ENCODE measurements at places on chromosomes 13 and 19.
A peak's percentile ranks its signal among the peaks of the same experiment; 100 is the strongest.

DNA sequence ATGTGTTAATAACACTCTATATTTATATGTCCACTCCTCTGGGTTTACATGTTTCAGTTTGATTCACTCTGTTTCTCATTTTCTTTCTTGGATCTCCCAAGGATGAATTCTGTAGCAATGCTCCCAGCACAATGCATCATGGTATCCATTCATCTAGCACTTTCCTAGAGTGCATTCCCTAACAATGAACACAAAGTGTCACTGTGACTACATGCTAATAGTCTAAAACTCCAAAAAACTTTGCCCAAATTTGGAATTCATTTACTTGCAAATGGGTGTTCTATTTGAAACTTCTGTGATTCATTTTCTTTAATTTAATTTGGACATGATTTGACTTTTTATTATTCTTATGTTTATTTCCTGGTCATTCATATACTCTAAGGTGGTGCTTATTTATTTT is 286.3 kb downstream of the POU4F1 start:
- no peak for DNase-seq

GRCh38 chr13:40024204-40024966 is 368.9 kb downstream of the COG6 start:
- no peak for DNase-seq

- peak; percentile 2 for DNase-seq
Measured at GRCh38 chr13:47039106-47039505, 142.3 kb upstream of the HTR2A start.

DNA sequence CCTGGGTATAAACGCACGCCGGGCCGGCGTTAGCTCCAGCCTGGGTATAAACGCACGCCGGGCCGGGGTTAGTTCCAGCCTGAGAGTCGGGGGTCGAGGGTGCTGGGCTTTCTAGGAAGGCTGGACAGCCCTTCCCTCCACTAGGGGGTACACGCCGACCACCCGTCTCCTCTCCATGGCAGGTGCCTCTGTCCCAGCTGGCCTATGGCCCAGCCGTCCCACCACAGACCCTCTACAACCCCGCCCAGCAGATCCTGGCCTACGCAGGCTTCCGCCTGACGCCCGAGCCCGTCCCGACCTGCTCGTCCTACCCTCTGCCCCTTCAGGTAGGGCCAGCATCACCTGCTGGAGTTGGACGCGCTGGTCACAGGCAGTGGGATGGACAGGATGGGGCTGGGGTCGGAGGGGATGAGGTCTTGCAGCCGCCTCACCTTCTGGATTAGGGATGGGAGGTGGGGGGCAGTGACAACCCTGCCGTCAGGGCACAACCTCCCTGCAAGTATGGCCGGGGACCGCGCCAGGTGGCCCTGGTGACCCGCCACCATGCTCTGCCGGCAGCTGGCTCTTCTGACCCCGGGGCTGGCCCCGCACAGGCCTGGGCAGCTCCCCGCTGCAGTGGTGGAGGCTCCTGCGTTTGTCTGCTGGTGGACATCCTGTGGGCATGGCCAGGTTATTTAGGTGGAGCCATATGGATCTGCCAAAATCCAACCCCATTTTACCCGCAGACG is 45.8 kb downstream of the TMEM255B start:
- DNase-seq: no peak

DNA sequence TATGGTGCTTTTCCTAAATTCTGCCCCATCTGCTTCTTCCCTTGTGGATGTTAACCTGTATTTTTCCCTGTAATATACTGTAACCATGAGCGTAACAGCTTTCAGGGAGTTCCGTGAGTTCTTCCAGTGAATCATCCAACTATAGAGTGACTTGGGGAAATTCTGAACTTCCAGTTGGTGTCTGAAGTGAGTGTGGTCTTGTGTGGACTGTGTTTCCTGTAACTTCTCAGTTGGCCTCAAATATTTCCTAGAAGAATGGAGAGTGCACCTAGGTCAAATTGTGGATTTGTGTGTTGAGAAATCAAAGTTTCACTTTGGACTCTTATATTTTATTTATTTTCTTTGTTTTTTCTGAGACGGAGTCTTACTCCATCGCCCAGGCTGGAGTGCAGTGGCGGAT is 11.0 kb upstream of the ZNF766 start:
- DNase-seq: no peak

GRCh38 chr19:10226376-10227025 is 4.6 kb downstream of the S1PR2 start:
- no peak for DNase-seq

DNA sequence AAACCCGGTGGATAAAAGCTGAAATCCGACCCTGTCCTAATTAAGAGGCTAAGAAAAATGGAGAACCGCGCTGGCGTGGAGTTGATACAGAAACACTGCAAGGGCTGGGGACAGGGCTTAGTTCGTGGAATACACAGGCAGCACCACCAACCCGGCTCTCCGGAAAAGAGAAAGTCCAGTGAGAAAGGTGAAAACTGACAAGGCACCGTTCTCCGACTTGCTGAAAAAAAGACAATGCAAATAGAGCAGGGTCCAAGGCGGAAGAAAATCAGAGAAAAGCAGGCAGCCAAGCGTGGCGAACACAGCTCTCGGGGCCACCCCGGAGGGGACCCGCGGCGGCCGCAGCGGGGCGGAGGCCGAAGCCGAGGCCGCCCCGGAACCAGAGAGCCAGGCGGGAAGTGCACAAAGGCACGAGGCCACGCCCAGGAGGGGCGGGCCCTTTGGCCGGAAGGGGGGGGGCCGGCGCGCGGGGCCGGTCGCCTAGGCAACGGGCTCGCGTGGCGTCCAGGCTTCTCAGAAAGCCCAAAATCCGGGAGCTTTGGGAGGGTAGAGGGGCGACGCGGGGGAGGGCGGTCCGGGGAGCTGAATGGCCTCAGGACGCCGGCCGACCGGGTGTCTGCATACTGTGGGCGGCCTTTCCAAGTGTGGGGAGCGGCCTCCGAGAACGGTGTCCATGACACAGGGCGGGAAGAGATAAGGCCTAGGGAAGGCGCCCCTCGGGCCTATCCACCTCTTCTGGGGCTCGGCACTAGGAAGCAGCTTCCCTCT is 1.2 kb upstream of the ING1 start:
- no peak for DNase-seq

GRCh38 chr19:55563261-55563690 is 17.4 kb downstream of the ZNF579 start:
- no peak for DNase-seq

DNA sequence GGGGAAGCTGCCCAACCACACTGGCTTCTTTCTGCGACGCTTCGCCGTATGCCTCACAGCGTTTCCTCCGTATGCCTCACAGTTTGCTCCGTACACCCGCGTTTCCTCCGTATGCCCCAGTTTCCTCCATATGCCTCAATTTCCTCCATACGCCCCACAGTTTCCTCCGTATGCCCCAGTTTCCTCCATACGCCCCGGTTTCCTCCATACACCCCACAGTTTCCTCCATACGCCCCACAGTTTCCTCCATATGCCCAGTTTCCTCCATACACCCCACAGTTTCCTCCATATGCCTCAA is 22.6 kb downstream of the GAS6 start:
- no peak for DNase-seq

DNA sequence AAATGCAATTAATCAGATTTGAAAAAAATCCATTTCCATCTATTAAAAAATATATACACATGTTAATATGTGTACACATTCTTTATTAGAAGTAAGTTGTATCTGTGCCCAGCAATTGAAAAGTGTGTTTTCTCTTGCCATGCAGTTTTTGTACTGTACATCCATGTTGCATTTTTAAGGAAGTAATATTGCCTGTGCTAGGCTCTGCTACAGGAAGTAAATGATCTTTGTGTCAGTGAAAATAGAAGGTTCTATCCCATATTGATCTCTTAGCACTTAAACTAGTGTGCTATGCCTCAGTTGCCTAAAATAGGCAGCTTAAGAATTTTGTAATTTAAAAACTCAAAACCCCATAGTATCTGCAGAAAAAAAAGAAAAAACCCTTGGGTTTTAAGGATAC is 122.5 kb downstream of the CDK8 start:
- DNase-seq: no peak

GRCh38 chr13:44451126-44451525 is 77.5 kb downstream of the SERP2 start:
- no peak for DNase-seq

GRCh38 chr19:34075661-34076091 is 96.6 kb upstream of the LSM14A start:
- DNase-seq: peak; percentile 65

DNA sequence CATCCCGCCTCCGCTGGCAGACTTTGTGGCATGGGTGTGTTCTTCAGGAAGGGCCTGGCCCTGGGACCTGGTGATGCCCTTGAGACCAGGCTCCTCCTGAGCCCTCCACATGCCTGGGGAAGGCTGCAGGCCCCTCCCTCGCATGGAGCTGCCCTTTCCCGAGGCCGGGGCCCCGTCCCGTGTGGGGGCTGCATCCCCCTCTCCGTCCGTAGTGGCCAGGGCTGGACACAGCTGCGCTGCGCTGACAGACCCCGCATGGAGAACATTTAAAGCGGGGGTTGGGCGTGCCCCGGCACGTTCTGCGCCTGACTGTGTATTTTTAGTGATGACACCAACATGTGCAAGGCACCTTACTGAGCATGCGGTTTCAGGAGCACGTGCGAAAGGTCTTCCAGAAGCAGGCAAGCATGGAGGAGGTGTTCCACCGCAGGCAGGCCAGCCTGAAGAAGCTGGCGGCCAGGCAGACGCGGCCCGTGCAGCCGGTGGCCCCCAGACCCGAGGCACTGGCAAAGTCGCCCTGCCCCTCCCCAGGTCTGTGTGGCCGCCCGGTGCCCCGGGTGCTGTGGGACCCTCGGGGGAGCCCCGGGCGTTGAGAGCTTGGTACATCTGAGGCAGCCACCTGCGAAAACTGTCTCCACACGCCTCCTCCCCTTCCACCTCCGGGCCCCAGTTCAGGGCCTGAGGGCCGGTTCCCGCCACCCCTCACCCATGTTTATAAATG is 28.8 kb upstream of the F7 start:
- no peak for DNase-seq

GRCh38 chr19:19866611-19867248 is 1.0 kb downstream of the ZNF253 start:
- DNase-seq: no peak

- no peak for DNase-seq
Measured at GRCh38 chr19:30207357-30207756, 164.8 kb upstream of the ZNF536 start.

GRCh38 chr19:11322269-11323024 is 17.0 kb downstream of the RAB3D start:
- no peak for DNase-seq

Measured in HS-27A (cell line).